ENCODE measurements at places on chromosomes 2 and 18.

DNA sequence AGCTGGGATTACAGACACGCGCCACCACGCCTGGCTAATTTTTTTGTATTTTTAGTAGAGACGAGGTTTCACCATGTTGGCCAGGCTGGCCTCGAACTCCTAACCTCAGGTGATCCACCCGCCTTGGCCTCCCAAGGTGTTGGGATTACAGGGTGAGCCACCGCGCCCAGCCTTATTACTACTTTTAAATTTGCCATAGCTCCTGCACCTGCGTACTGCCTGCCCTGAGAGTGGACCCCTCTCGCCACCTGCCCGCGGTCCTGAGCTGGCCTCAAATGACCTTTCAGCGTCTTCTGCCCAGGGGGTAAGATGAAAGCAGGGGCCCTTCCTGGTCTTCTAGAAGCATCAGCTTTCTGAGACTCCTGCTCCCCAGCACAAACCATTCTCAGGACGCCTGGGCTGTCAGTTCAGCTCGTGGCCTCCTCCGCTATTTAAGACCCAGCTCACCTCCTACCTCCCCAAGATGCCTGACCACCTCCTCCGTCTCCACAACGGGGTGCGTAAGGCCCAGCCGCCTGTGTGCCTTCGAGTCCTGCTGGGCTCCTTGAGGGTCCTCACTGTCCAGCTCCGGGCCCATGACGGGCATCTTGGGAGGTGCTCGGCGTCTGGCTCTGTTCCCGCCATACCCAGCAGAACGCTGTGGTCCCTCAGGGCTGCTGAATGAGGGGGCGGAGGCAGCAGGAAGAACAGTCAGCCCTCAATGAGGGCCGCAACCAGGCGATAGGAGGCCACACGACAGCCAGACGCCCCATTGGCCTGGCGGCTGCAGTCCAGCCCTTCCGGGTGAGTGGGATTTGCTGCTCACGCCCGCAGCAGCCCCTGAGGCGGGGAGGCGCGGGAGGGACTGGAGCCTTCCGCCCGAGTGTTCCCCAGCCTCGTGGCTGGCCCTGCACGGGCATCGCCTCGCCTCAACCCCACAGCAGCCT, 266.6 kb downstream of the TFCP2L1 start:
- no peak for DNase-seq

GRCh38 chr2:75003276-75003675, 44.8 kb downstream of the POLE4 start:
- no peak for DNase-seq

- no peak for DNase-seq
These were observed 203.2 kb downstream of the SH3RF3 start for GRCh38 chr2:109331896-109332848.

DNA sequence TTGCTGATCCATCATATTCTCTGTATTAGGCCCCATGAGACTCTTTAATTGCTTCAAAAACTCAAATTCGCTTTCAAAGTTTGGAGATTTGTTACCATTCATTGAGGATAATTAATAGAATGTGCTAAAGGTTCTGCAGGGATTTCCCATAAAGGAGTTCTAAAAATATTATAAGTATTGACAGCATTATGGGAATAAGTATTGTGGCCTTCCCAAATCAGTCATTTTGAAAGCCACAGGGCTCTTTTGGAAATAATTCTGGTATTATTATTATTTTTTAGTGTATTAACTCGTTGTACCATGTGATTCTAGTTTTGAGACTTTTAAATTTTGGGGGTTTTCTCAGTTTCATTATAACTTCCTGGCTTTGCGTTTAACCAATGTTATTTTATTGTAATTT, 37.1 kb downstream of the LCLAT1 start:
- DNase-seq = no peak

DNA sequence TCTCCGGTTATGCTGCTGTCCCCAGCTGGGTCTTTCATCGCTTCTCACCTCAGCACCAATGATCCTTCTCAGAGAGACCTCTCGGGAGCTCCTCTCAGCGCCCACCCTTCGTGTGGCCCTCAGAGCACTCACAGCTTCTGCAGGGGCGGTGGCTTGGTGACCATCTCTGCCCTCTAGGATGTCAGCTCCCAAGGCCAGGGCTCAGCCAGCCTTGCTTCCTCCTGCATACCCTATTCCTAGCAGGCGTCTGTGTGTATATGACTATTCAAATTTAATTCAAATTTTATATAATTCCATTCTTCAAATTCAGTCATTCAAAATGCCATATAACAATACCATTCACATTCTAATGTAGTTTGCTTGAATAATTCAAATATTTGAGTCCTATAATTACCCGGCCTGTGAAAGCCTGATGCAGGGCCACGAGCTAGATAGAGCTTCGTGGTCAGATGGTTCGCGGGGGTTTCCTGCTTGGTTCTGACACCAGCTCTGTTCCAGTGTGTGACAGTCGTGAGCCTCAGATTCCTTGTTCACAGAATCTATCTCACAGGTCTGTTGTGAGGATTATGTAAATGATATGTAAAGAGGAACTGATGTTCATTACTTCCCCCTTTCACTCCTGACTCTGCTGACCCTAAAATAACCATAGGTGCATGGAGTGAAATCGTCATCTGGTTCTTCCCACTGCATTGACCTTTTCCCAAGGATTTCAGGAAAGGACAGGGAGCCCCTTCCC, 94.0 kb upstream of the CNGA3 start:
- DNase-seq = no peak

DNA sequence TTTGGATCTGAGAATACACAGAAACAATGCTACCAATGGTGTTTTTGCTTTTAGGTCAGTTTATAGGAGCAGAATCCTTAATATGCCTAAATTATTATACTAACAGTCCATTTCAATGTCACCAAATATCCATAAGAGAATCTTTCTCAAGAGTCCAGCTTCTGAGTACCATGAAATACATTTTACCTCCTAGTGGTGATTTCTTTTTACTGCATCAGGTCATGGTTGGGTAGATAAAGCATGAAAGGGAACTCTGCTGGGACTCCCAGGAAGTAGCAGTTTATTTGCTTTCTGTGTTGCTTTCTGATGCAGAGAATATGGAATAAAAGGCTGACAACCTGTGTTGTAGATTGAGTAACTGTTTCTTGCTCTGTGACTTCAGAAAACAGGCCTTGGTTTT, 115.6 kb downstream of the PPP1R1C start:
- no peak for DNase-seq

GRCh38 chr2:215535741-215536140, 99.9 kb upstream of the FN1 start:
- DNase-seq = no peak

DNA sequence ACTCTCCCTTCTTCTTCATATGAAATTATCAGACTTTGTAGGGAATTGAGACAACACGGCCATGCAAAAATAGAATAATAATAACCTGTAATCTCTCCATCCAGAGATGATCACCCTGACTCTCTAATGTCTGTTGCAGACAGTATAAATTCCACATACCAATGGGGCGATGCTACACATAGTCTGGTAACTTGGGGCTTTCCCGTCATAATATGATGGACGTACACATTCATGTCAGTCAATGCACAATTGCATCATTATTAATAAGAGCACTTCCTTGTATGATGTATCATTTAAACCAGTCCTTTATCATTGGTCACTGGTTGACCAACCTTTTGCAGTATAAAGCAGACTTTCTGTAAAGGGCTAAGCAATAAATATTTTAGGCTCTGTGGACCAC, 39.5 kb upstream of the SCLY start:
- no peak for DNase-seq
